M059J (cell line): ENCODE measurements at places on chromosomes 11 and 22. TPM values are rescaled to one million over a fixed set of nuclear protein-coding genes. Genes with fewer than 3 reads are reported as not detected.

GRCh38 chr22:41384128-41384527 lies 2.4 kb downstream of the TEF start:
- no peak for DNase-seq

DNA sequence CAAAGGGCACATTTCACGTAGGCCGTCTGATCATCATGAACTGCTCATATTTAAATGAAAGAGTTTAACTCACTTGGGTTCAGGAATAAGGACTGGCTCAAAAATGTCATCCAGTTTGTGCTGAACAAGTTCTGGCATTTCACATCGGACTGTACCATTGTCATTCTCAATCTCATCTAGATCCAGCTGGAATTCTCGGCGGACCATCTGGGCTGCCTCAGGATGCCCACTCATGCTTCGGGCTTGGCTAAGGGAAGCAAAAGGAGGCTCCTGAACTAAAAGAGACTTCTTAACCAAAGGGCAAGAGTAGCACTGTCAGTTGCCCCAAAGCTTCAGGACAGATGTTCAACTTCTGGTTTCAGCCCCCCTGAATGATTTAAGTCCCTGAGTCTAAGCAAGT lies 40.2 kb downstream of the F2 start:
- DNase-seq: no peak

DNA sequence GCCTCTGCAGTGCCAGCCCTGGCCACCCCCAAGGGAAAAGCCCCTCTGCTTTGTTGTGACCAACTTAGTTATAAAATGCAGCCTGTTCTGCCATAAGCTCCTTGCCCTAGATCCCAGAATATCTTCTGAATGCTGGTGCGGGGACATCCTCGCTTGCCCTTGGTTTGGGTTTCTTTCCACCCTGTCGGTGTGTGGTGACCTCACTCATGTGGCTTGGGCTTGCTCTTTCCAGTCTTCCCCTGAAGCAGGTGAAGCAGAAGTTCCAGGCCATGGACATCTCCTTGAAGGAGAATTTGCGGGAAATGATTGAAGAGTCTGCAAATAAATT lies 16.7 kb downstream of the CLDN5 start:
- DNase-seq: no peak

- DNase-seq: no peak
These were observed 78.3 kb downstream of the LRRC32 start for GRCh38 chr11:76592025-76592914.

DNA sequence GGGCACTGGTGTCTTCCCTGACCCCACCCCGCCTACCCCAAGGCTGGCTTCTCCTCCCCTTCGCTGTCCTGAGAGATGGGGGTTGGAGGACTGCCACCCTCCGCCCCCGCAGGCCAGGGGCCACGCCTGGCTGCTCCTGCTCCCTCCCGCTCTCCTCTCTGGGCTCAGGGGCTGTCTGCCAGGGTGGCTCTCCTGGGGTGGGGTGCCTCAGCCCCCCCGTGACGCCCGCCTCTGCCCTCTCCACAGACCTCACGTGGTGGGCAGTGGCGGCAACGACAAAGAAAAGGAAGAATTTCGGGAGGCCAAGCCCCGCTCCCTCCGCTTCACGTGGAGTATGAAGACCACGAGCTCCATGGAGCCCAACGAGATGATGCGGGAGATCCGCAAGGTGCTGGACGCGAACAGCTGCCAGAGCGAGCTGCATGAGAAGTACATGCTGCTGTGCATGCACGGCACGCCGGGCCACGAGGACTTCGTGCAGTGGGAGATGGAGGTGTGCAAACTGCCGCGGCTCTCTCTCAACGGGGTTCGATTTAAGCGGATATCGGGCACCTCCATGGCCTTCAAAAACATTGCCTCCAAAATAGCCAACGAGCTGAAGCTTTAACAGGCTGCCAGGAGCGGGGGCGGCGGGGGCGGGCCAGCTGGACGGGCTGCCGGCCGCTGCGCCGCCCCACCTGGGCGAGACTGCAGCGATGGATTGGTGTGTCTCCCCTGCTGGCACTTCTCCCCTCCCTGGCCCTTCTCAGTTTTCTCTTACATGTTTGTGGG lies 8.1 kb downstream of the RCOR2 start:
- DNase-seq: no peak

The CRYBB2 gene
- 0.30 TPM in 1 of 2 replicates, not detected in the other for total RNA-seq
